ENCODE measurements at places on chromosomes 7 and 10.

GRCh38 chr10:15588635-15589508, 130.8 kb downstream of the ITGA8 start:
- DNase-seq = no peak

- DNase-seq = no peak
Observed at GRCh38 chr10:24113901-24114300, 95.0 kb upstream of the KIAA1217 start.

- DNase-seq = no peak
Observed at GRCh38 chr10:29328983-29329382, 40.1 kb downstream of the LYZL1 start.

DNA sequence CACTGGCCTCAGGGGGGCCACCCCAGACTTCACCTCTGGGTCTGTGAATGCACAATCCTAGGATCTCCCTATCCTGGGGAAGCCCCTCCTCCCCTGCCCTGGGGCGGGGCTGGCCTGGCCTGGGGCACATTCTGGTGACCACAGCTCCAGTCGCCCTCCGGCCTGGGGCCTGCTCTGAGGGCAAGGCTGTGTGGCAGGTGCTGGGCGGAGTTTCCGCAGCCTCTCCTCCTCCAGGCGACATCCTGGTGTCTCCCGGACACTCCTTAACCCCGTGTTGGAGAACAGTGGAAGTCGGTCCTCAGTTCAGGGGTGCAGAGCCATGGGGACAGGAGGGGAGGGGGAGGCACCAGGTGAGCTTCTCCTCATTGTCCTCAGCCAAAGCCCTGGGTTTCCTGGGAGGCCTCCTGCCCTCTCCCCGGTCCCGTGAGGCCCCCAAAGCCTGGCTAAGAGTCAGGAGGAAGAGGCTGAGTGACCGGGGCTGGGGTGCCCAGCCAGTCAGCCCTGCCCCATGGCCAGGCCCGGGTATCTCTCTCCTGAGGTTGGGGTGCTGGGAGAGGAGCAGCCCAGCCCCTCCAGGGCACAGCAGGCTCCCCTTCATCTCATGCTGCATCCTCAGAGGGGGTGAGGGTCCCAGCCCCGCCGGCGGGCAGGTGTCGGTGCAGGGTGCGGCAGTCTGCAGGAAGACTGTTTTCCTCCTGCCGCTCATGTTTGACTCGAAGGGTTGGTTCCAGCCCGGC, 22.6 kb downstream of the UNCX start:
- no peak for DNase-seq

- DNase-seq = no peak
Observed at GRCh38 chr7:83271212-83272099, 108.8 kb upstream of the PCLO start.

GRCh38 chr10:86888585-86889381, 68.6 kb downstream of the MMRN2 start:
- no peak for DNase-seq

- no peak for DNase-seq
Observed at GRCh38 chr10:123681285-123681684, 15.1 kb downstream of the GPR26 start.

GRCh38 chr10:34906067-34906965, 91.2 kb upstream of the PARD3 start:
- no peak for DNase-seq

- no peak for DNase-seq
Observed at GRCh38 chr7:95582578-95583293, 13.6 kb downstream of the PDK4 start.

GRCh38 chr10:124972637-124973036, 30.7 kb downstream of the ZRANB1 start:
- DNase-seq = no peak

GRCh38 chr7:97064972-97065587, 40.4 kb upstream of the DLX5 start:
- DNase-seq = peak; percentile 7

GRCh38 chr7:102432442-102433218, 745 bp upstream of the ORAI2 start:
- no peak for DNase-seq

DNA sequence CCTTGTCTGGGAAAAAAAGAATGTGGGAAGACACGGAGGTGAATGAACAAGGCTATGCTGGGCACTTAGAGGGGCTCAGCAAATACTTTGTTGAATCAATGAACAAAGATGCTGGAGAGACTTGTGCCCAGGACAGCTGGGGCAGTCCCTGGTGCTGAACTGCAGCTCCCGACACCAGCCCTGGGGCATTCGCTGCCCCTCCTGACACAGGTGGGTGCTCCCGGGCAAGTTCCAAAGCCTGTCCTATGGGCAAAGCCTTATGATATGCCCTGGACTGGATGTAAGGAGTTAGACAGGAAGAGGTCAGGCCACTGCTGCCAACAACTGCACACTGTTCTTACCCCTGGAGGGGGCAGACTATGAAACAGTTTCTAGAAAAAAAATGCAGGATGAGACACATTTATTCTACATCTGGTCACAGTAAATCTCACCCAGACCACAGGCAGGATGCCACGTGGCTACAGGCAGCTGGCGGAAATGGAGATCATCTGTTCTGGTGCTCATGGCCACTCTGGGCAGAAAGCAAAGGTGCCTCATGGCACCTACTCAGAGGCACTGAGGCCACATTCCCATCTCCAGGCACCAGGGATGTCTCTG, 21.9 kb upstream of the FRAT2 start:
- no peak for DNase-seq

DNA sequence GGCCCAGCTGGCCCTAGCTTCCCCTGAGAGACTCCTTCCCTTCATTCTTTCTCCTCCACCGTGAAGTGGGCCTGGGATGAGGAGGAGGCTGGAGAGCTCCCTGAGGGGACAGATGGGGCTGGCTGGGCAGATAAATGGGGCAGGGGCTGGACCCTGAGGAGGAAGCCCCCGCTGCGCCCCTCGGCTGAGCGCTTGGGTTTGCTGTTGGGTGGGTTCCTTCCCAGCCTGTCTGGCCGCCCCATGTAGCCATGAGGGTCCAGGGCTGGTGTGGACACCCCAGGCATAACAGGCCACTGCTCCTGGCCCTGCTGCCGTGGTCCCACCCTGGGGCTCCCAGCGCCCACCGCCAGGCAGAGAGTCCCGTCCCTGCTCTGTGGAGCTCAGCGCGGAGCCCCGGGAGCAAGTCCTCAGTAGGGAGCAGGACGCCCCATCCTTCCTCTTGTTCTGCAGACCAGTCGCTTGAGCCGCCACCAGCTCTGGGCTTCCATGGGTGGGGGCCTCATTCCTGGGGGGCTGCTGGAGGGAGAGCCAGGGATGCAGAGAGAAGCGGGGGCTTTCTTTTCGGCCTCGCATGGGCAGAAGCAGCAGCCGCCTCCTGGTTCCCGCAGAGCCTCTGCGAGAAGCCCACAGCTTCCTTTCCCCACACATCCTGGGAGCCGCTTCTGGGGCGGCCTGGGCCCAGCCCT, 266.4 kb upstream of the TCERG1L start:
- no peak for DNase-seq

DNA sequence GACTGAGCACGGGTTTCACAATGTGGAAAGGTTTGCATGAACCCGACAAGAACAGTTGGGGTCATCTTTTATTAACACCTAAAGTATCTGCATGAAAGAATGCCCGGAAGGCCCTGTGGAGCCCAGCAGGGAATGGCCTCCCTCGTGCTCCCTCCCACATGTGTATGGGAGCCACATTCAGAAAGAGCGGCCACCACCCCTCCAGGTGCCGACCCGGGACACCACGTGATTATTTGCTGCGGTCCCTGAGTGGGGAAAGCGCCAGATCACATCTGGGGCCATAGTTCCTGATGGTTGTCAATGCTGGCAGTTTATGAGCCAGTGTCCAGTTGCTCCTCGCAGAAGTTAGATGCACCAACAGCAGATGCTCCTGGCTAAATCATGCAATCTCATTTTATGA, 571.4 kb downstream of the TCERG1L start:
- DNase-seq = no peak

DNA sequence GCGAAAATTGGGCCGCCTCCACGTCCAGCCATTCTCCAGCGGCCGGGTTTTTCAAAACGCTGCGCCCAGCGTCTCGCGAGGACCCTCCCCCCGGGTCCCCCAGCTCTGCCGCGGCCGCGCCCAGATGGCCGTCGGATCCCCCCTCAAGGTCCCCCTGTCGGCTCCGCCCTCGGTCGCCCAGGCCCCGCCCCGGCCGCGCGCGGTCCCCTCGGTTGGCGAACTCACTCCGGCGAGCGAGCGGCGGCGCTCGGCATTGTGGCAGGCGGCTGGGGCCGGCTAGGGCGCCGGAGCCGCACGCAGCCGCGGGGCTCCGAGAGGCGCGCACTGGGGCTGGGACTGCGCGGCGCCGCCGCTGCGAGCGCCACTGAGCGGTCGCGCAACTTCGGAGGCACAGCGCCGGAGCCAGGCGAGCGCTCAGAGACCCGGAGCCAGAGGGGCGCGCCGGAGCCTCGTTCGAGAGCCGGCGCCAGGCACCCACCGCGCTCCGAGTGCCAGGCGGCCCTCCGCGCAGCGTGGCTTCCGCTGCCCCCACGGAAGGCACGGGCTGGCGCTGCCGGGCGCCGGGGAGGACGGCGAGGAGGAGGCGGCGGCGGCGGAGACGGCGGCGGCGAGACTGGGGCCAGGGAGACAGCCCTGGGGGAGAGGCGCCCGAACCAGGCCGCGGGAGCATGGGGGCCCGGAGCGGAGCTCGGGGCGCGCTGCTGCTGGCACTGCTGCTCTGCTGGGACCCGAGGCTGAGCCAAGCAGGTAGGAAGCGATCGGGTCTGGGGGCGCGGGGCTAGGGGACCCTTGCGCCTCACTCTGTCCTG, at the start of gene UNC5B:
Gene UNC5B, plus strand, starts transcription at position 253 of the 809 bp plus-strand sequence. Its CDS starts 416 bp downstream, at position 669.
- DNase-seq = no peak

- no peak for DNase-seq
Observed at GRCh38 chr7:98335411-98335977, 54.0 kb downstream of the BRI3 start.

DNA sequence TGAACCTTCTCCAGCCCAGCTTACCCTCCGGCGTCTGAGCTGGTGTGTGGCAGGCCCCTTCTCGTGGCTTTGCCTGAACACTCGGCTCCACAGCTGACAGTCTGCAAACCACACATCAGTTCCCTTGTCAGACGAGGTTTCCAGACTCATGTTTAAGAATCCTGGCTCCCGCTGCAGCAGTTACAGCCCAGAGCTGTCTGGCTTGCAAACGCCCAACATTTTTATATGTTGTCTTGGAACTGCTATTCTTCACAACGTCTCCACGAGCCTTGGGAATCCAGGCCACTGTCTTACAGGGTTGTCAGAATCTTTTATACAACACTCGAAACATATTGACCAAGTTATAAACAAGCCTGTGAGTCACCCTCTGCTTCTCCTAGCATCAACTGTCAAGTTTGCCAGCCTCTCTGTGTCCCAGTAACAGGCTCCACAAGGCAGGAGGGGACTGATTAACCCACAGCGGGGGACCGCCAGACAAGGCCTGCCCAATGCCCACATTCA, 68.1 kb downstream of the TNS3 start:
- DNase-seq = no peak

- DNase-seq = no peak
Observed at GRCh38 chr7:70132226-70132851, 534.1 kb downstream of the AUTS2 start.

- no peak for DNase-seq
Observed at GRCh38 chr7:78862411-78862900, 591.0 kb downstream of the MAGI2 start.

- DNase-seq = no peak
Observed at GRCh38 chr7:7329326-7329725, 147.0 kb downstream of the C1GALT1 start.

- no peak for DNase-seq
Observed at GRCh38 chr7:34136698-34137097, 231.4 kb downstream of the BMPER start.

DNA sequence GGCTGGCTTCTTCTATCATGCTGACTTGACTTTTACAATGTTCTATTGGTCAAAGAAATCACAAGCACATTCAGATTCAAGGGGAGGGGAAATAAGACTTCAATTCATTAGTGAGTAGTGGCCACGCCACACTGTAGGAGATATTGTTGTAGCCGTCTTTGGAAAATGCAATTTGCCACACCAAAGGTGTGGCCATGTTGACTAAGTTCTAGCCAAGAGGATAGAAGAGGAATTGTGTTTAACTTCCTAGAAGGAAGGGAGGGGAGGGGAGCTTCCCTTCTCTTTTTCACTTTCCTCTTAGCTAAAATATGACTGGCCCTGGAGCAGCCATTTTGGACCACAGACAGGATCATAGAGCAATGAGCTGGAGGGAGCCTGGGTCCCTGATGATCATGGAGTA, 3.4 kb upstream of the PRKAR2B start:
- DNase-seq = no peak

GRCh38 chr10:7027237-7027912, 383.5 kb downstream of the SFMBT2 start:
- DNase-seq = no peak

- no peak for DNase-seq
Observed at GRCh38 chr10:33487014-33487776, 152.7 kb upstream of the NRP1 start.

GRCh38 chr10:72462261-72462660, 107.5 kb upstream of the DNAJB12 start:
- no peak for DNase-seq

GRCh38 chr10:90887555-90887954, 15.8 kb downstream of the RPP30 start:
- DNase-seq = no peak

DNA sequence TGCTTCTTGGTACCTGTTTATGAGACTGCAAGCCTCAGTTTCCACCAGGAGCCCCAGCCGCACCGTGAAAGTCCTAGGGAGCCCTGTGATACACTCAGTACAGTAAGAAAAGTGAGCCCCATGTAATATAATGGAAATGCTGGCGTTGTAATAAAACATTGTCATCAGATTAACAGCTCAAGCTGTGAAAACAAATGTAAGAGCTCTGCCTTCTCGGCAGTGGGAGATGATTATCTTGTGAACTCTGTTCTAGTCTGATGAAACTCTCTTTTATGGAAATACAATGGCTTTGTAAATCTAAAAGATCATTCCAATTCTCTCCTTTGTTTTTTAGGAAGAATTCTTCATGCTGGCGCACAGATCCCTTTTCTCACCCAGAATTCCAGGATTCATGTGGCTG, 299.9 kb downstream of the ABCA13 start:
- no peak for DNase-seq

Data from effector CD4-positive, alpha-beta T cell (primary cell).